ENCODE measurements at places on chromosomes 7 and 10.

DNA sequence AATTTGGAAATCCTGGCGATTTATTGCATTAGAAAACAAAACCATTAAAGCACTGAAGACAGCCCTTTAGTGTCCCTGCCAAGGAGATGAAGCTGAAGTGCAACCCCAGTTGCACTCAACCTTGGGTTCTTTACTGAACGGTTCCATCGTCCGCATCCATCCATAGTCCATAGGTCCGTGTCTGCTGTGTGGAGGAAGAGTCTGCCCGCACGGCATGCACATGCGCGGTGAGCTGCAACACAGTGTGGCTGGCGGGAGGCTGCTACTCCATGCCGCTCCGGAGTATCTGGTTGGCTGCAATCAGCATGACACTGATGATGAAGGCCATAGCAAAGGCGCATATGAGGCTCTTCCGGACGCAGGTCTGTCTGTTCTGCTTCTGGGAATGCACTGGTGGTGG is 624.6 kb downstream of the CALN1 start:
- DNase-seq = peak; percentile 16

DNA sequence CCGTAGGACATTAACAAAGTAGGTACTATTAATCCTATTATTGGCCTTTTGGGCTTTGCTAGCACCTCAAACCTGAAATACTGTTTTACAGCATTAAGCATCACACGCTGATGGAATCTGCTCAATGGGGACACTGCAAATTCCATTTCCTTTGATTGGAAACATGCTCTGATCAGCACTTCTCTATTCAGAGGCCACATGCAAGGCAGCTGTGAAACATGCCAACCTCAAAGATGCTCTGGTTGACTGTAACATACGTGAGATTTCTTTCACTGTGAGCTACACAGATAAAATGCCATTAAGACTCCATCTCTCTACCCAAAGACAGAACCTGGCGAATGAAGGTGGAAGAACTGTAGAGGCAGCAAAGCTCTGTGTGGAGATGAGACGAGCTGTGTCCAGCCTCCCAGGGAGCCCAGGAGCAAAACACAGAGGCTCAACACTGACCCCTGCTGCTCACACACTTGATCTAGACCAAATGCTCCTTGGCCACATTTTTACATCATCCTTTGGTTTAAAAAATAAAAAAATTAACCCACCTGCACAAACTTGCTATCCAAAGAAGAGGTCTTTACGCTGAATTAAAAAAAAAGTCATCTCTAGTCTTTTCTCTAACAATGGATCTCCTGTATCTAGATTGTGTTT is 8.0 kb downstream of the RSU1 start:
- peak; percentile 55 for DNase-seq

- DNase-seq = no peak
Observed at GRCh38 chr7:17153536-17153935, 144.9 kb upstream of the AHR start.

- DNase-seq = no peak
Observed at GRCh38 chr7:142868986-142869415, 14.1 kb downstream of the EPHB6 start.

All from MCF 10A (cell line).